ENCODE measurements at places on chromosomes 7 and 10.

DNA sequence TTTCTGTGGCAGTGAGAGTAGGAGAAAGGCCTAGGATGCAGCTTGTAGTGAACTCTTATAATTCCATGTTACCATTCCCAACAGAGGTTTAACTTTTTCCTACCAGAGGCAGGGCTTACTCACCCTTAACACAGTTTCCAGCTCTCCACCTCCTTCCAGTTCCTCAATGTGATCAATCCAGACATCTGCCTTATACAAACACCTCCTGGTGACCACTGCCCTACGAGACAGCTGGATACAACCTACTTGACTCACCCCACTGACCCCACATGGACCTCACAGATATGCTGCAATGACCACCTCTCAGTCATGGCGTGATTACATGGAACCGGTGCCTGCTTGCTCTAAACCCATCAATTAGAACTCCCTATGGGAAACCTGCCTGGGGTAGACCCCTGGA lies 326.5 kb downstream of the TNS3 start:
- no peak for DNase-seq

DNA sequence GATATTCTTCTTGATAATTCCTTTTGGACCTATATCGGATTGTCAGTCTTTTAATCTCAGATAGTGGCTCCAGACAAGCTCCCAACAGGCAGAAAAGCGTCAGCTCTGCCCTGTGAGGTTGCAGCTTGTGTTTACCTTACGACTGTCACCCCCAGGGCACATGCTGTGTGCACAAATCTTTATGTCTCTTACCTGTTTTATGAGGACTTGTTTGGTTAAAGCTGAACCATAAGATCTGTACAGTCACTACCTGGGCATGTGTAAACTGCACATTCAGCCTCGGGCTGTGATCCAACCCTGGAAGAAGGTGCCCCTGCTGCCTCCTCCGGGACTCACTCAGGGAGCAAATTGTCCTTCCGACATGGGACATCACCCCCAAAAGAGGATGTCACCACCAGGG lies 119.8 kb downstream of the GALNT17 start:
- no peak for DNase-seq

DNA sequence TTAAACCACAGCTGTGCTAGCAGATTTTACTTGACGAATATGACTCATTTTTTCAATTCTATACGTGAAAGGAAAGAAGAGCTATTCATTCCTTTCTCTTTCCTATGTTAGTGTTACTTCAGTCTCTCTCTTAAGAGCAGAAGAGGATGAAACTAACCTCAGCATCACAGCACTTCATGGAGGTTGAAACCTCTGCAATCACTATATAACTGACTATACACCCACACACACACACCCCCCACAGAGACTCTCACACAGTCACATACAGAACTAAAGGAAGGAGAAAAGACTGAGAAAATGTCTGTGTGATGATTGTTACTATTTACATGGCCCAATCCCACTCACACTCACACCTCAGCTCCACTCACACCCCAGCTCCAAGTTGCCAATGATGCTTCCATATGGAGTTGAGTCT lies 104.2 kb downstream of the KIF20B start:
- DNase-seq, result no peak

DNA sequence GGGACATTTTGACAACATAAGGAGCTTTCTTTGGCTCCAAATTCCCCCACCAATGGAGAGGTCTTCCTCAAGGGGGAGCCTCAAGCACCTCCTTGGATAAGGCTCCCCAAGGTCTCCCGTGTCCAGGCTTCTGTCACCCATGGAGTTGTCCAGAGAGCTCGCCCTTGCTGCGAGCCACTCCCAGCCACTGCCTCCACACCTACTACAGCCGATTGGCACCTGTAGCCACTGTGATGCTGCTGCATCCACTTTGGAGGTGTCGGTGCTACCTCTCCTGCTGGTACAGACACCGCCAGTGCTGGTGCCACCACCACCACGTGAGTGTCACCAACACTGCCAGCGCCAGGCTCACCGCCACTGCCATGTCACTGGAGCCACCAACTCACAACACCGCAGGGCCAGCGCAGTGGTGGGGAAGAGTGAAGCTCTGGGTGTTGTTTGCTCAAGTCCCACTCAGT lies 22.1 kb upstream of the ENO4 start:
- no peak for DNase-seq

GRCh38 chr7:47454069-47454973 lies 127.6 kb downstream of the TNS3 start:
- DNase-seq, result no peak

GRCh38 chr7:78448911-78449310 lies 650.3 kb downstream of the PHTF2 start:
- DNase-seq, result no peak

DNA sequence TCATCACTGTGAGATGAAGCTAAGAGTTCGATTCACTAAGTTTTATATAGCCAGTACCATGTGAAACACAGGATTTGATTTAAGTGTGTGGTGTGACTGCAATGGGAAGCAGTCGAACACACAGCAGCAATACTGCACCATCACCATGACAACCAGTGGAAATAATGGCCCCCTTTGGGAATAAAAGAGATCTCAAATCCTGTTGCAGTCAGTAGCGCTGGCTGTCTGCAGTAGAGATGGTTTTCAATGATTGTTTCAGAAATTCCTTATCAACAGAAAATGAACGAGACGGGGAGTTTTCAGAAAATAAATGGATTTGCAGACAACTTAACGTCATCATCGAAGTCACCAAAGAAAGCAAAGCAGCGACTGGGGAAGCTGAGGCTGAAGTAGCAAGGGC lies 91.0 kb downstream of the PTPRE start:
- DNase-seq, result no peak

DNA sequence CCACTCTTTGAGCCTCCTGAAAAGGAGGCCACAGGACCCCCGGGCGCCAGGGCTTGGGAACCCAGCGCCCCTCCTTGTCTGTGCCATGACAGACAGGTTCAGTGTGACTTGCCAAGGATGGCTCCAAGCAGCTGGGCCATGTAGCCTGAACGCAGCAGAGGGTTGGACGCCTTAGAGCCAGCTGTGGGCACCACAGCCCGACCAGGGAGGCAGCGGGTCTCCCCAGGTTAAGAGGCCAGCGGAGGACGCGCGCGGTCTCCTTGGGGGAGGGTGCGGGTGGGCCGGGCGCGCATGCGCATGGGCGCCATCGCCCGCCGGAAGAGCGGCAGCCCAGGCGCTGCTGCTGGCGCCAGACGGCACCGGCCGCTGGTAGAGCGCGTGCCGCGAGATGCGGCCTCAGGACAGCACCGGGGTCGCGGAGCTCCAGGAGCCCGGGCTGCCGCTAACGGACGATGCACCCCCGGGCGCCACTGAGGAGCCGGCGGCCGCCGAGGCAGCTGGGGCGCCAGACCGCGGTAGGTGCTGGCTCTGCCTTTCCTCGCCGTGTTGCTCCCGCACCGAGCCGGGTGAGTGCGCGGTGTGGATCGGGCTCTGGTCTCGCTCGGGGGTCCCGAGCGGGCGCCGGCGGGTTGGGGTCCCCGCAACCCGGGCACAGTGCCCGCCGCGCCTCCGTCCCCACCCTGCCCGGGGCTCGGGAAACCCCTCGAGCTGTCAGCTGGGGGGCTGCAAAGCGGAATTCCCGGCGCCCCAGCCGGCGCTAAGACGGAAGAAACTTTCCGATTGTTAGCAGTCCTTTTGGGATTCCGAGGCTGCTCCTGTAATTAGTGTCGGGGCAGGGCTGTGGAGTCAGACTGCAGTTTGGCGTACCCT lies at the start of gene SLC35G1:
Gene SLC35G1 (plus strand): TSS at position 333 of the 870 bp plus-strand sequence. CDS start 56 bp downstream, at position 389.
- DNase-seq, result peak; percentile 16

GRCh38 chr10:13087986-13088618 lies 11.9 kb upstream of the OPTN start:
- DNase-seq, result no peak

DNA sequence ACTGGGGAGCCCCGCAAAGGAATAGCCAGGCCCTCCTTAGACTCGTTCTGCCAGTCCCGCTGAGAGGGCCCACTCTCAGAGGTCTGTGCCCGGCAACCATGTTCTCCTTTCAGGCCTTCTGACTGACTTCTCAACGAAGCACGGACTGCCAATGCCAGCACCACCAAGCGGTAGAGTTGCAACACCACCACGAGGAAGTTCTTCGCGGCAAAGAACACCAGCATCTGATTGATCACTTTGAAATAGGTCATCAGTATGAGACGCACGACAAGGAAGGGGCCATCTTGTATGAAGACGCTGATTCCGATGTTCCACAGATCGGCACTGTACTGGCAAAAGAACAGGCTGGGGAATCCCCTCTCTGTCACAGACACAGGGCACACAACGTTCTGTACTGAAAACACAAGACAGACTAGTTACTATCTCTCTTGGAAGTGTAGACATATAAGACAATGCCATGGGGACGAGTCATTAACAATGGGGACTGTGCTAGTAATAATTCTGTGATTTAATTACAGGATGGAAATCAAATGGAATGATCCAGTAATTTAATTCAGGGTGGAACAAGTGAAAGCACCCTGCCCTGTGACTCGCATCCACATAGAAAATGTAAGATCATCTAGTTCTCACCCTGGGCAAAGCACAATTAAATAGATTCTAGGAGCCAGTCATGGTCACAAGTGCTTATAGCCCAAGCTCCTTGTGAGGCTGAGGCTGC lies 42.7 kb downstream of the TMEM26 start:
- DNase-seq, result no peak

DNA sequence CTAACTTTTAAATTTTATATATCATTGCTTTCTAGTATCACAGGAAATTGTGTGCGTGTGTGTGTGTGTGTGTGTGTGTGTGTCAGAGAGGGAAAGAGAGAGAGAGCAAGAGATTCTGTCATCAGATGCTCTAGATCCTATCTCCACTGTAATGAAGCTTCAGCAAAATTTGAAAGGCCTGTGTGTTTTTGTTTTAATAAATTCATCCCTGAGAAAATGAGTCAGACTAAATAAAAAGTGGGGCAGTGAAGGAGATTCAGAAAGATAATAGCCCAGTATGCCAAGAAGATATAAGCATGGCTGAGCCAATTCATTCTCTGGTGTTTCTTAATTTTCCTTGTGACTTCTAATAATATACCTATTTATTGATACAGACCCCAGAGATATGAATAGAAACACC lies 184.2 kb upstream of the TMEM196 start:
- no peak for DNase-seq

DNA sequence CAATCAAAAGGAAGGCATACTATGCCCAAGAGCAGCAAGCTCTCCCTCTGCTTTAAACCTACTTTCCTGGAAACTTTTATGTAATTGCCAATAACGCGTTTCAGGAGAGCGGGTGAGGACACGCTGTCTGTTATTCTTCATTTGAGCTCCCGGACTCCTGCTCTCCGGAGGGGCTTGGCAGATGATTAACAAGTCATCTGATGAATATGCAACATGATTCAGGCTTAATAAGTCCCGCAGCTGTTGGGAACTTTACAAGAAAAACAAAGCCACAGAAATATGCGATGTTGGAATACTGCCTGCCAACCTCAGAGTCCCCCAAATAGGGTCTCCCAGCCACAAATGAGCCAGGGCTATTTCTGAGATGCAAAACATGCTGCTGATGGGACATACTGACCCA lies 348.0 kb downstream of the GPAM start:
- no peak for DNase-seq

- DNase-seq, result no peak
Measured at GRCh38 chr10:131079314-131079713, 232.2 kb downstream of the TCERG1L start.

DNA sequence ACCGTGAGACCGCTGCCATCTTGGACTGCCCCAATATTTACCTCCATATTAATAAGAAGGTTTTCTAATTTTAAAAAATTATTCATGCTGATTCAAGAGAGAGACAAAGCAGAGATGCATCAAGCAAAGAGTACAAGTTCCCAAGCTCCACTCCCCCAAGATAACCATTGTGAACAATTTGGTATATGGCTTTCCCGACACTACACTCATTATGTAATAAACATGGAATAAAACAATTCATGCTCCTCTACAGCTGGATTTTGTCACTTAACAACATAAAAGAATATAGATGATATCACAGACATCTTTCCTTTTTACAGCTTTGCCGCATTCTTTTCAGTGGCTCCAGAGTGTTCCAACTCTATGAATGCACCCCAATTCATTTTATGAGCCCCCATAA lies 307.6 kb downstream of the FGFR2 start:
- no peak for DNase-seq

GRCh38 chr7:146554556-146554955 lies 438.0 kb downstream of the CNTNAP2 start:
- DNase-seq, result no peak

DNA sequence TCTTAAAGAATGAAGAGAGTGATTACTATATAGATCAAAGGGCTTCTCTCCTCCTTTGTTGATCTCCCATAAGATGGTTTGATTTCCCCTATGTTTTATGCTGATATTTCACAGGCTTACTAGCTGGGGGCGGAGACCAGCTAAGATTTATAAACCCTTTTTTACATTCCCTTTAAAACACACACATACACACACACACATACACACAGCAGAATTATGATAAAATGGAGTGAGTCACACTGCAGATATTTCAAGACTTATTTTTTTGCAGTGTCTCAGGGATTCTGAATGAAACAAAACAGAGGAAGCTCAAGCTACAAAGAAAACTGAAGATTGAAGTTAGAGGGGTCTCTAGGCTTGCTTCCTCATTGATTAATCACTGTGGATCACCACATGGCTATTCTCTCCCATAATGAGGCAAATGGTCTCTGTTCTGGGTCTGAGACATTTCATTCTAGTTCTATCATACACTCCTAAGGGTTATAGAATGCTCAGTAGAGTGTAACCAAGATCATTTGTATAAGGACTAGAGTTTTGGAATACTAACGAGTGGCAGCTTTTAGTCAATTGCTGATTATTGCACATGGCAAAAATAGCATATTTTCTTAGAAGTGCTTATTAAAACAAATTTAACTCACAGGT lies 18.6 kb downstream of the INA start:
- DNase-seq, result no peak

DNA sequence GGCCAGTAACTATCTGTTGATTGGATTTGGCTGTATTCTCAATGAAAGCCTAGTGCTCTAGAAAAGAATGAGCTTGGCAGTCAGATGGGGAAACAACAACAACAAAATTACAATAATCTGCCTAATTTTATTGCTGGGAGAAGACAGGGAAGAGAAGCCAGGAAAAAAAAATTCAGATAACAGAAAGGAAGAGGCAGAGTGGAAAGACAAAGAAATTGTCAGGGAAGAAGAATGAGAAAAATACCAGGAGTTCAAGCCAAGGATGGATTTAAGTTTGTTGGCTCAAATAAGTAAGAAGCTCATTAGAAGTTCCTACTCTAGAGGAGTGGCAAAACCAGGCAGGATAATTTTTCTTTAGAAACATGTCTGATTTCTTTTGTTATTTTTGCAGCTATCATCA lies 45.9 kb upstream of the PRKG1 start:
- no peak for DNase-seq

DNA sequence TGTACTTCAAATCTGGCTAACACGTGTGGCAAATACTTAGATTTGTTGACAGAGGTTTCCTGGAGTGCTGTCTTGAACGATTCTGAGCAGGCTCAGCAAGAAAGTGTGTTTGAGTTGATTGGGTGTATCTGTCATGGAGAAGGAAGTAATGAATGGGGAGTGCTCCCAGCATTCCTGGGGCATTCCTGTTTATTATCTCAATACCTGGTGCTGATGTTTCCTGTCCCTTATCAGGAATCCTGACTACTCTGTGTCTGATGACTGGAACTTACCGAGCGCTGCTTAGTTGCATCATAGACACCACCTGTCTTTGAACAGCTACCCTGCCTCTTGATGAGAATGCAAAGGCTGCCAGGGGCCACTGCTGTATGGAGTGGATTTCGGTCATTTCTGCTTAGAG lies 41.0 kb upstream of the TMEM248 start:
- DNase-seq, result no peak

- no peak for DNase-seq
Measured at GRCh38 chr7:41928166-41928565, 225.3 kb upstream of the INHBA start.

Measured in NCI-H748 treated with DMSO at 0.1 percent for 48 hours (cell line).